Central memory CD8-positive, alpha-beta T cell (primary cell): ENCODE measurements at places on chromosomes 12 and 14.

DNA sequence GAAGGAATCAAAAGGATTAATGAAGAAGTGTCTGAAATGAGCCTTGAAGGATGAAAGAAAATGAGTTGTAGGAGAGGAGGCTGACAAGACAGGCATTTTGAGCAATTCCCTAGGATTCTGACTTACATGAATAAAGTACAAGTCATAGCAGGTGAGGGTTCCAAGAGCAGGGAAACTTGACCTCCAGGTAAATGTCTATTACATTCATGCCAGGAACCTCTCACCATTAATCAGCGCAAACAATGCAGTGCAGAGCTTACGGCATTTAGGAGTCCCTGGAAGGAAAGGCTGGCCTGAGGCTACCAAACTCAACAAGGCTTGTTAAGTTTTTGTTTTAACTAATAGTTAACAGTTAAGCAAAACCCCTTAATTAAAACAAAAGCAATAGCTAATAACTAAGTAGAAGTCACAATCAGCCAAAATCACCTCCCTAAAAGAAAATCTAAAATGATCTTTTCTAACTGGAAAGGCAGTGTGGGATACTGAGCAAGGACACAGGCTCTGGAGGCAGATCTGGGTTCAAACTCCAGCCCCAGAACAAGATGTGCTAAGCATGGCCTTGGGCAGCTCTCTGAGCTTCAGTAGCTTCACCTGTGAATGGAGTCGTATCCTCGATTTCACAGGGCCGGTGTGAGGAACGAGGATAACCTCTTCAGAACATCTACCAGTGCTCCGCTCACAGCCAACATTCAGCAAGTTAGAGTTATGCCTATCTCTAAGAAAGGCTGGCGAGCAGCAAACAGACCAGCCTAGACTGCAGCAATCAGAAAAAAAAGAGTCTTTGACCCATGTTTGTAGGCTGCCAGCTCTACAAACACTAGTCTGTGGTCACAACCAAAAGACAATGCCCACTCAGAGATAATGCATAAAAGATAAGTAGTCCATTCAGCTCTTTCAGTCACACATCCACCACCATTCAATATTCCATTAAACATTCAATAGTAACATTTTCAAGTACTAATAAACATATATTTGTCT, 16.9 kb downstream of the PPTC7 start:
- no peak for DNase-seq

DNA sequence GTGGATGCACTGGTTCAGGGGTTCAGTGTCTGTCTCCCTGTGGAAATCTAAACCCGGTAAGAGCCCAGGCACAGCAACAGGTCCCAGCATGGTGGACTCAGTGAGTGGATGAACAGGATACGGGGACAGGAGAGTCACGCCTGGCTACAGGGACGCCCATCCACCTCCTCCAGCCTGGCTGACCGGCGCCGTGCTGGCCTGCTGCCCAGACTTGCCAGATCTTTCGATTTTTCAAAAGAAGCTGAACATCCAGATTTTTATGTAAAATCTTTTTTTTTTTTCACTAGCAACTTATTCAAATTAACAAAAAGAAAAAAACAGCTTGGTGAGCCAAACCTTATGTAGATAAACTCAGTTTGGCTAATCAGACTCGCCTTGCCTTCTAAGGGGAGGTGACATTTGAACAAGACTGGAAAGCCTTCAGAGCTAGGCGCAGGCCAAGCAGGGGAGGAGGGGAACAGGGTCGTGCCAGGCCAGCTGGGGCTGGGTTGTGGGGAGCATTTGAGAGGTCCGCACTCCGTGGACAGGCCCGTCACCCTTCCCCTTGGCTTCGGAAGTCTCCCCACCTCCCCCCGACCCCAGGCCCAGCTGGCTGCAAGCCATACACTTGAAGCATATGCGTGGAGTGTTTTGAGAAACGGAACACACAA, 87.8 kb upstream of the NCOR2 start:
- DNase-seq, result no peak

GRCh38 chr12:92779902-92780301, 77.1 kb downstream of the PLEKHG7 start:
- no peak for DNase-seq

DNA sequence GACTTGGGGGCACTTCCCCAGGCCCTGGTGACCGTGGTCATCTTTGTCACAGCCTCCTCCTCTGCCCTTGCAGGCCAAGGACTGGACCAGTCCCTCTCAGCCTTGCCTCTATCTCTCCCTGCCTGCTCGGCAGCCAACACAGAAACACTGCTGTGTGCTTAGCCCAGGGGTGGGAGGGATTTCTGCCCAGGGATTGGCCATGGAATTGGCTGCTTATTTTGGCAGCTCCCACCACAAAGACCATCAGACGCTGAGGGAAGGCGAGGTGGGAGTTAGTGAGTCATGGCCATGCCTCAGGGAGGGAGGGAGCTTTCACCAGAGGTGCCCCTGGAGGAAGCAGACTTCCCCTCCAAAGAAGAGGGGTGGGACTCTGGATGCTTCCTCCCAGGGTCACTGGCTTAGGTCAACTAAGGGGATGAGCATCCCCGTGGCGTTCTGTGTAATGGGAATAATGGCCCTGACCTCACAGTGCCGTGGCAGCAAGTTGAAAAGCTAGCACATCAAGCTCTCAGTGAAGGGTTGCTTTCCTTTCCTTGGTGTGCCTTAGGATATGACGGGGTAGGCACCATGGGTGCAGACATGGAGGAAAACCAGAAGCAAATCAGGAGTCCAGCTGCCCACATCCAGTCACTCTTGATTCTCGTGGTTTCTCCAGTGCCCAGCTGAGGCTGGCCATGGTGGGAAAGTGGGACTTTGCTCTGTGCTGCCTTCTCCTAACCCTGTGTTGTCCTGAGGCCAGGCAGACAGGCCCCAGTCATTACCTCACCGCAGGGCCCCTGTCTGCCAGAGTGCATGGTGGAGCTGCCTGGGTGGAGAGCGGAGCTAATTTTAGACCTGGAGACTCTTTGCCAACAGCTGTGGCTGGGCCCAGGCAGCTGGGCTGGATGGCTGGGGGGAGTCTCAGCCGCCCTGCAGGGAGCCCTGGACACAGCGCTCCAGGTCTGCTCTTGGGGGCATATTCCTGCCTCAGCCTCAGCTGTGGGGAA, 21.4 kb downstream of the B4GALNT3 start:
- no peak for DNase-seq

DNA sequence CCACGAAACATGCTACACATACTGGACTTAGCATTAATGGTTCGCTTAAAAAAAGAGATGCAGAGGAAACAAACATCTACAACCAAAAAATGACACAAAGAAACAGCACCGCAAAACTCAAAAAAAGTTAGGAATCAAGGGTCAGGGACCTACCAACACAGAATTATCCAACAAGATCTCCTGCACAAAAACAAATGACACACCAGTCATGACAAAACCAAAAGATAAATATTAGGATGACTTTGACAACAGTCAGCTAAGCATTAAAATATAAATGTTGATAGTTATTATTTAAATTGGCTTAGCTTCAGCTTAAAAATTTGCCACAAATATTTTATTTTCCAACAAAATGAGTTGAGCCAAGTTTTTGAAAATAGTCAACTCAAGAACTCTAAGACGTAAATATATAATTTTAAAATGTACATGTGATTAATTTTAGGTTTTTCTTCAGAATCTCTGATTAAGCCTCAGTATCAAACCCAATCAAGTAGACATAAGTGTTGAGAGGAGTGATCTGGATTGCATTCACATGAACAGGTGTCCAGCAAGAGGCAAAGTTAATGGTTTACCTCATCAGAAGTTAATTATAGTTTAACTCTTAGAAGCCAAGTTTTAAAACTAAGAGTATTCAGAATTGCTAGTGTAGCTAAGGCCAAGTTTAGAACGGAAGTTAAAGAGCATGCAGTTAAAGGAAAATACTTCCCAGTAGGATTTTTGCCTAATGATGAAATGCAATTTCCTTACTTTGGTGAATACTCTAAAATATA, 79.9 kb downstream of the HEATR5A start:
- no peak for DNase-seq

- no peak for DNase-seq
These were observed 389.9 kb downstream of the GRIN2B start for GRCh38 chr12:13591488-13591887.

DNA sequence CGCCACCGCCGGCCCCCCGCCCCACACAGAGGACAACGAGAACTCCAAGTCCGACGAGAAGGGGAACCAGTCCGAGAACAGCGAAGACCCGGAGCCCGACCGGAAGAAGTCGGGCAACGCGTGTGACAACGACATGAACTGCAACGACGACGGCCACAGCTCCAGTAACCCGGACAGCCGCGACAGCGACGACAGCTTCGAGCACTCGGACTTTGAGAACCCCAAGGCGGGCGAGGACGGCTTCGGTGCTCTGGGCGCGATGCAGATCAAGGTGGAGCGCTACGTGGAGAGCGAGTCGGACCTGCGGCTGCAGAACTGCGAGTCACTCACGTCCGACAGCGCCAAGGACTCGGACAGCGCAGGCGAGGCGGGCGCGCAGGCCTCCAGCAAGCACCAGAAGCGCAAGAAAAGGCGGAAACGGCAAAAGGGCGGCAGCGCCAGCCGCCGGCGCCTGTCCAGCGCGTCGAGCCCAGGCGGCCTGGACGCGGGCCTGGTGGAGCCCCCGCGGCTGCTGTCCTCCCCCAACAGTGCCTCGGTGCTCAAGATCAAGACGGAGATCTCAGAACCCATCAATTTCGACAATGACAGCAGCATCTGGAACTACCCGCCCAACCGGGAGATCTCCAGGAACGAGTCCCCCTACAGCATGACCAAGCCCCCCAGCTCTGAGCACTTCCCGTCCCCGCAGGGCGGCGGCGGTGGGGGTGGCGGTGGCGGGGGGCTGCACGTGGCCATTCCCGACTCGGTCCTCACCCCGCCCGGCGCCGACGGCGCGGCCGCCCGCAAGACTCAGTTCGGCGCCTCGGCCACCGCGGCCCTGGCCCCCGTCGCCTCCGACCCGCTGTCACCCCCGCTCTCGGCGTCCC, 150.9 kb downstream of the EGLN3 start:
- DNase-seq, result no peak

DNA sequence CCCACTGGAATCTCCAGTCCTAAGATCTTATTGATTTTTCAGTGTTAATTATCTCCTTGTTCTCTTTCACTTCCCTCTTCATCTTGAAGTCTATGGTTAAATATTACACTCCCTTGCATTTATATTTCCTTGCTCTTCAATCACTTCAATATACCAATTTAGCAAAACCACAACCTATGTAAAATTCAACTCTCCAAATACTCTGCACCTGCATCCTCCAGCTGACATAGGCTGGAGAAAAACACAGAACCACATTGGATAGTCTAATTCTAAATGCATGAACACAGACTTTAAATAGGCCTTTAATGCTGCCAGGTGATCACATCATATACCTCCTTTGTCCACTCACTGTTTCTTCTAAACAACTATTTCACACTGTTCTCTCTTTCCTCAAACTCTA, 253.8 kb upstream of the GARIN6 start:
- DNase-seq, result no peak

GRCh38 chr12:3490895-3491144, 183 bp upstream of the PRMT8 start:
- no peak for DNase-seq

- DNase-seq, result no peak
These were observed 687 bp downstream of the RAB35 start for GRCh38 chr12:120115692-120116440.

DNA sequence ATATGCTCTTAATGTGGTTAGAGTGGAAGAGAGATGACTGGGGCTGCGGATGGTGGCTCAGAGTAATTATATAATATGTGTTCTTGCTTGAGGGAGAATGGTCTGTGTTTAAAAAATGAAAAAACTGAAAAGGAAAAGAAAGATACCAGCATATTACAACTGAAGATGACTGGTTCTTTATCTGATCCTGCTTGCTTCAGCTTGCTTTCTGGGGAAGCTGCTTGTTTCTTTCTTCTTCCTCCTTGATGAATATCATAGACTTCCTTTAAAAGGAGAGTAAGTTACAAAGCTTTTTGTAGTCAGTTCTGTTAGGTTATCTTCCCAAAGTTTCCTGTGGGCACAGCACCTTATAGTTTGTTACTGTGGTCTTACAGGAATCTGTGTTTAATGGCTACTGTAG, 210.9 kb downstream of the ERC1 start:
- no peak for DNase-seq

DNA sequence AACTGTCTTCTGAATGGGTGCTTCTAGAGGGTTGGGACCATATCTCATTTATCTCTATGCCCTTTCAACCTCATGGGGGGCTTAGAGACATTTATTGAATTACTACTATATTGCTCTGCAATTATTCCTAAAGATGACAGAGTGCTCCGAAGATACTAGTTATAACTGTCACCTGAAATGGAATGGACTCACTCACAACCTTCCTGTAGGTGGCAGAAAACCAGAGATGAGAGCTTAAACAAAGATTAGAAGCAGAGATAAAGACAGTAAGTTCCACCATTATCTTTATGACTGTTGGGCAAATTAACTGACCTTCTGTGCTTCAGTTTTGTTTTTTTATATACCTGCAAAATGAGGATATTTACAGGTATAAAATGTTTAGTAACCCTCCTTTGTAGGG, 31.5 kb upstream of the GTF2A1 start:
- DNase-seq, result no peak

DNA sequence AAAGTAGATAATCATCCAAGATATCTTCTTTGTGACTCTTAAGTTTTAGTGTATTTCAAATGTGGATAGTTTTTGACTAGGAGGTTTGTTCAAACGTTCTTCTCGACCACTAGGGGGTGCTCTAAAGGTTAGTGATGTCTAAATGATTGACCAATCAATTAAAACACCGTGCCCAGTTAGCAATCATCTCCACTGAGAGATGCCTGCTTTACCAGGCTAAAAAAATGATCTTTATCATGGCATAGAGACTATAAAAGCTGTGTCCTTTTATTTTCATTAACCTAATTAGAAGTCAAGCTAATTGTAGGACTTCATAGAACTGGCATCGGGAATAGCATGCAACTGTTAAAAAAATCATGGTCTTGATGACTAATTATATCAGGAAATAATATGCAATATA, 153.9 kb downstream of the PRKCH start:
- no peak for DNase-seq

GRCh38 chr12:31849090-31849687, 110.0 kb upstream of the RESF1 start:
- DNase-seq, result no peak

DNA sequence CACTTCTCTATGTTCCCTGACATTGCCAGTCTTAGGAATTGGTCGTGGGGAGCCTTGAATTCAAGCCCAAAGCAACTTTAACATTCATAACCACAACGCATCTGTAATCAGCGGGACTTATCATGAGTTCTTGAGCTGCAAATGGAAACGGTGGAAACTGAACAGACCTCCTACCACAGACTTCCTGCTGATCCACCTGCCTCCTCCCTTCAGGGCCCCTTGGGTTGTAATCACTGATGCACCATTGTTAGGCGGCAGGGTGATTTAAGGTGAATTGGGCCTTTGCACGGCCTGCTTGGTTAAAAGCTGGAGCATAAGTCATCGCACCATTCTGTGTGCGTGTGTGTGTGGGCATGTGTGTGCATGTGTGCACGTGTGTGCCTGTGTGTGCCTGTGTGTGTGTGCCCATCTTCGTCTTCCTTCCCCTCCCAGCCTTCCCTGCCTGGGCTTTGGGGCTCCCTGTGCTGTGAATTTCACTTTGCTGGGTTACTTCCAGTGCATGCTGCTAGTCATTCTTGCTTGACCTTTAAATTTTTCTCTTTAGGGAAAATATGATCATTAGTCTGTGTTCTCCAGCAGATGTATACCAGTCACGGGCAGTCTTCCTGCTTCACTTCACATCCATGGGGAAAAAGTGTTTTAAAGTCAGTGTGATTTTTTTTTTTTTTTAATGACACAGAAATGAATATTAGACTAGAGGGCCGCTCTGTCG, 29.1 kb downstream of the CHST11 start:
- DNase-seq, result no peak

- DNase-seq, result no peak
These were observed 53.5 kb upstream of the RNU6-8 start for GRCh38 chr14:32256576-32256975.
